ENCODE measurements at places on chromosomes 3 and 15.

- peak; percentile 54 for DNase-seq
Measured at GRCh38 chr3:17747174-17747889, 4.9 kb upstream of the TBC1D5 start.

GRCh38 chr15:39581793-39582285 lies 960 bp downstream of the THBS1 start:
- no peak for DNase-seq

DNA sequence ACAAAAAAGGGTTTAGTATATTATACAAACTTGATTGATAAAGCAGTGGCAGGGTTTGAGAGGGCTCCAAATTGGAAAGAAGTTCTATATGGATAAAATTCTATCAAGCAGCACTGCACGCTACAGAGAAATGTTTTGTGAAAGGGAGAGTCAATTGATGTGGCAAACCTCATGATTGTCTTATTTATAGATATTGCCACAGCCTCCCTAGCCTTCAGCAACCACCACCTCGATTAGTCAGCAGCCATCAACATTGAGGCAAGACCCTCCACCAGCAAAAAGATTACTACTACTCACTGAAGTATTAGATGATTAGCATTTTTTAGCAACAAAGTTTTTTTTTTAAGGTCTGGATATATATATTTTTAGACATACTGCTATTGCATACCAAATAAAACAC lies 296.7 kb downstream of the CHST2 start:
- DNase-seq, result no peak

DNA sequence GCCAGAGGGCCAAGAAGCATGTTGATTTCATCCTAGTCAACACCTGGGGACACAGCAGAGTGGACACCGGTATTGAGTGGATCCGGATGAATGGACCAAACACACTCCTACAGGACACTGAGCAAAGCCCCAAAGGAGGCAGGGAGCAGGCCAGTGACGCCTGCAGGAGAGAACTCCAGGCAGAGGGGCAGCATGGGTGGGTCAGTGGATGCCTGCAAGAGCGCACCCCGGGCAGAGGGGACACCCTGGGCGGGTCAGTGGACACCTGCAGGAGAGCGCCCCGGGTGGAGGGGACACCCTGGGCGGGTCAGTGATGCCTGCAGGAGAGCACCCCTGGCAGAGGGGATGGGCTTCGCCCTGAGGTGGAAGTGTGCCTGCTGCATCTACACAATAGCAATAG lies 27.6 kb upstream of the HRH1 start:
- peak; percentile 42 for DNase-seq

Measured in activated CD4-positive, alpha-beta T cell treated with anti-CD3 and anti-CD28 coated beads, Interleukin-2, amount 10 ng/mL, durations not matched to agents 24 days and 14 days (primary cell).